NCI-H2171 (cell line): ENCODE measurements at places on chromosomes 16 and 17.

DNA sequence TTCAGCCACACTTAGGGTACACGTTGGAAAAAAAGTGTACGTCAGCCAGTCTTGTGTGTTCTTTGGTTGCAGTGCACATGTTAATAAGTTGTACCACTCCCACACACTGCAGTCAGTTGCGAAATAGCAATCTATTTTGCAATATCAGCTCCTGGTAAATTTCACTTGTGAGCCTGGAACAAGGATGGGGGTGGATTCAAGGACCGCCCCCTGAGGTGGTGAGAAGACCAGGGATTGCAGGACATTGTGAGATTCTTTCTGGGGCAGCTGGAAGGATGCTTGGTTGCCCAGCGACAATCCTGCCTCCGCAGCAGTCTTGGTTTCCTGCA lies 78.6 kb upstream of the ZFHX3 start:
- no peak for DNase-seq

DNA sequence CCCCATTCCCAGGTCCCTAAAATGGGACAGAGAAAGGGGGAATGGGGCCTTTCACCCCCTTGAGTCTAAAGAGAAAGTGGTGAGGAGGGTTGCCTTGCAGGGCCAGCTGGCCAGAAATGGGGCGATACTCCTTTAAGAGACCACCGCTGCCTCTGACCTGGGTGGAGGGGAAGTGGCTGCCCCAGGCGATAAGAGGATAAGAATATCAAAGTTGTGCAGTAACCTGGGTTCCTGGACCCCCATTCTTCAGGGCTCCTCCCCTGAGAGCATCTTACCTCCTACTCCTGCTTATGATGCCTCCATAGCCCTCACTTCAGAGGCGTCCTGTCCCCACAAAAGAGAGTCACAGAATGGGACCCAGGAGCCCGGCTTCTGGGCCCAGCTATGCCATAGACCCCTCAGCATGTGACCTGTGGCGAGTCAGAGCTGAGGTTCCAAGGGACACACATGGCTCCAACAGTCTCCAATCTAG lies 5.2 kb upstream of the TSPOAP1 start:
- no peak for DNase-seq

GRCh38 chr17:67862614-67863217 lies 37.4 kb downstream of the BPTF start:
- DNase-seq: no peak

DNA sequence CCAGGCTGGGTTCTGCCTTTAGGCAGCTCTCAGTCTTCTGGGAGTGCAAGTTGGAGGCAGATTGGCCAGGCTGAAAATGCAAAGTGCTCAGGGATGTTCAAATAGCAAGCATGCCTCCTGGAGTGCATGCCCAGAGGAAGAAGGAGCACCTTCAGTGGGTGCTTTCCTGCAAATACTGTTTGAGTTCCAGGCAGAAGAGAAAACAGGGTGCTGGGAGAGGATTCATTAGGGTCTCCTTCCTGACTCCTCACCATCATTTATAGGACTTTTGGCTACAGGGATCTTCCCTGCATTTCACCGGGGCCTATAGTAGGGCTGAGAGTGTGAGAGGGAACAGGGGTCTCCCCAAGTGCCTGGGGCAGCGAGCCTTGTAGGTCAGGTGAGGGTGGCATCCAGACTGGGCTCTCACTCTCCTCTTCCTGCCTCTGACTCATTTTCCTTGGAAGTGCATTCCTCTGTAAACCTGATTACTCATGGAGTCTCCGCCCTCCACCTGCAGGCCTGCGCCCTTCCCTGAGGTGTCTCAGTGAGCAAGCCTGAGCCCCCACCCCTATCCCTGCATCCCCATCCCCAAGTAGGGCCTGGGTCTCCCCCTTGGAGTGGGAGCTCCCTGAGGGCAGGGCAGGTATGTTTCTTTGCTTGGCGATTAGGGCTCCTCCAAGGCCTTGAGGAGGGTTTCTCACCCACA lies 17.1 kb upstream of the TNS4 start:
- no peak for DNase-seq

- no peak for DNase-seq
These were observed 6.7 kb downstream of the MT4 start for GRCh38 chr16:56571525-56571924.

DNA sequence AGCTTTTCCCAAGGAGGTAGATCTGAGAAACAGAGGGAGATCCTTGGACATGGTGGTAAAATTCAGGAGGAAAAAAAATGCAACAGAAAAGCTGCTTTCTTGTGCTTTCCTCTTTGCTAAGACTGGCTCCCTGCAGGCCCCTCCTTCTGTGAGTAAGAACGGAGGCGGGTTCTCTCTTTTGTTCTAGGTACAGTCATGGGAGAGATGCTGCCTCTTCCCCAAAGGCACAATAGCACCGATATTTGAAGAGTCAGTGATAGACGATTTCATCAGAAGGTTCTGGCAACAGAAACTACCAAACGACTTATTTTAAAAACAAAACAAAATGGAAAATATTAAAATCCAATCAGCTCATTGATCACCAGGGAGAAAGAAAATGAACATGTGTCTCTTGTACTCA lies 32.6 kb upstream of the KIFC3 start:
- DNase-seq: no peak

DNA sequence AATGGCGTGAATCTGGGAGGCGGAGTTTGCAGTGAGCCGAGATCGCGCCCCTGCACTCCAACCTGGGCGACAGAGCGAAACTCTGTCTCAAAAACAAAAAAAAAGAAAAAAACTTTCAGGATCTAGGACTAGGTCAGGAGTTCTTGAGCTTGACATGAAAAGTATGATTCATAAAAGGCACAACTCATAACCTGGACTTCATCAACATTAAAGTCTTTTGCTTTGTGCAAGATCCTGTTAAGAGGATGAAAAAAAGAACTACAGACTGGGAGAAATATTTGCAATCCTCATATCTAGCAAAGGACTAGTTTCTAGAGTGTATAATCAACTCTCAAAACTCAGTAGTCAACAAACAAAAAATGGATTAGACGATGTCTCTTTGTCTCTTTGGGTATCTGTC lies 40.0 kb downstream of the TBC1D16 start:
- no peak for DNase-seq

DNA sequence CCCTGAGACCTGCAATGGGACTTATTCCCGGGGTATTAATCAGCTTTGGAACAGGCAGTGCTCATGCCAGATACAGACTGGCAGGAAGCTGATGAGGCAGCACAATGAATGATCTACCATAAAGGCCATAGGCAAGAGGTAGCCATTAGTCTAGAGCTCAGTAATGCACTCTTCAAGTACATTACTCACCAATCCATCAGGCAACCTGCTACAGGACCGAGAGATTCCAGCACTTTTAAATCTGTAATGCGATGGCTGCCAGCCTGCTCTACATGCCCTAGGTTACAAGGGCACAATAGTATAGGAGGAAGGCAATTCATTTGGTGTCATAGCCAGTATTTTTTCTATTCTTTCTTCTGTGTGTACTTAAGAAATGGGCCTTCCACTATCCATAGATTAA lies 217.8 kb upstream of the PMFBP1 start:
- DNase-seq: no peak

DNA sequence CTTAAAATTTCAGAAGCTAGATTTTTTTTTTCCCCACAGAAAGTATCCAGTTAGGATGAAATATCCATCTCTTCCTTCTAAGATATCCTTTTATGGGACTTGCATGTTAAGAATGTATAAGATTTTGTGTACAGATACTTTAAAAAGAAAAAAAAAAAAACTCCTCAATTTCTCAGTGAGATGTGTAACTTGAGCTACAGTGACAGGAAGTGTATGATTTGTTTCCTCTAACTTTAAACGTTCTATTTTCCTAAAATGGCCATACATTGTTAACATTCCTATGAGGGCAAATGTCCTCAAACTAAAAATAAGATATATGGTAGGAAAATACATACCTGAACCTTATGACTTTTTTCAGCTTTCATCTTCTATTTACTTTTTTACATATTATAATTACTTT lies 8.9 kb downstream of the FBXO47 start:
- DNase-seq: no peak

GRCh38 chr17:13594310-13594709 lies 7.4 kb downstream of the HS3ST3A1 start:
- DNase-seq: no peak

GRCh38 chr16:85536073-85536410 lies 77.1 kb upstream of the GSE1 start:
- no peak for DNase-seq

DNA sequence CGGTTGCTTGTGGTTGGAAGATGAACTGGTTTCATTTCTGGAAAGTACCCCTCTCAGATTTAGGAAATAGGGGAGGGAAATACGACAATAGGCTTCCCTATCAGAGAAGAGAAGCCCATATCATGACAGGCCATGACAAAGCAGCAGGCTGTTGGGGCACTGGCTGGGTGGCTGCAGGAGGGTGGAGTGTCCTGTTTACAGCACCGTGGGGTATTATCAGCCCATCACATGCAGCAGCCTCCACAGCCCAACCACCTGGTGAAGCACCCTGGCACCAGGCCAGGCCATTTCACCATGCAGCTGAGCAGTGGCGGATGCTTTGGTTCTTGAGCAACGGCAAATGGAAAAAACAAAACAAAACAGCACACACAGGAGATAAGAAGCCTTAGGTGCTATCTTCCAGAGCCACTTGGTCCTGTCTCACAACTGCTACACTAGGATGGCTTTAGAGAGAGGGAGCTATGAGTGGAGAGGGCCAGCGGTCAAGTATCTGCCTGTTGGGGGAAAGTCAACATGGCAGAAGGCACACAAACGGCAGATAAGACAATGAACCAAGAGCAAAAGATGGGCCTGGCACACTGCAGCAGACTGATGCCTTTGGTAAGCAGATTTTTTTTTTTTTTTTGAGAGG lies 24.2 kb downstream of the FAM117A start:
- peak; percentile 74 for DNase-seq

DNA sequence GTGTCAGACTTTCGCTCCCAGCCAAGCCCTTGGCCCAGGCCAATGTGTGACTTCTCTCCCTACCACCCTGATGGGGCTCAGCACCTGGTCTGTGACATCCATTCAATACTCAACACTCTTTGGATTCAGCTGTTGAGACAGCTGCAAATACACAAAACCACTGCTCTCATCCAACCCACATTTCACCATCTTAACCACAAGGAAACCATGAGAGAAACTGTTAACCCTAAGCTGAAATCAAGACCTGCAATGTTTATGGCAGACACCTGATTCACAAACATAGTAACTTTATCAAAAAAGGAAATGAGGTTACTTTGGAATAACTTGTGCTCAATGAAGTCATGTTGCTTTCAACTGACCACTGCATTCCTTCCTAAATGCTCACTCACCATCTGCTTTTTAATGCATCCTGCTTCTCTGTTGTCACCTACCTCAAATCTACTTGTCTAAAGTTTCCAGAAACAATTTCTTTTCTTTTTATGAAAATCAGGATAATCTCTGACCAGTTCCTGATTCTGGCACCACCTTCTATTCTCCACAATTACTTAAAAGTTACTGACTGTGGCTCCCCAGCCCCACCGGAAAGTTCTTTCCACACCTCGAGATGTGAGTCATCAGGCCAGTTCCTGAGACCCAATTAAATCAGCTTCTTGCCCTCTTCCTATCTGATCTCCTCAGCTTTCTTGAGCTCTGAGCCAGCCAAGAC lies 88.2 kb downstream of the NOG start:
- DNase-seq: no peak

- no peak for DNase-seq
These were observed 23.9 kb downstream of the CA10 start for GRCh38 chr17:52134641-52135040.

GRCh38 chr16:11165894-11166665 lies 89.9 kb downstream of the SOCS1 start:
- no peak for DNase-seq

- DNase-seq: no peak
These were observed 7.5 kb downstream of the UBE2Z start for GRCh38 chr17:48915459-48916282.

GRCh38 chr17:11369575-11369974 lies 128.6 kb downstream of the SHISA6 start:
- no peak for DNase-seq

DNA sequence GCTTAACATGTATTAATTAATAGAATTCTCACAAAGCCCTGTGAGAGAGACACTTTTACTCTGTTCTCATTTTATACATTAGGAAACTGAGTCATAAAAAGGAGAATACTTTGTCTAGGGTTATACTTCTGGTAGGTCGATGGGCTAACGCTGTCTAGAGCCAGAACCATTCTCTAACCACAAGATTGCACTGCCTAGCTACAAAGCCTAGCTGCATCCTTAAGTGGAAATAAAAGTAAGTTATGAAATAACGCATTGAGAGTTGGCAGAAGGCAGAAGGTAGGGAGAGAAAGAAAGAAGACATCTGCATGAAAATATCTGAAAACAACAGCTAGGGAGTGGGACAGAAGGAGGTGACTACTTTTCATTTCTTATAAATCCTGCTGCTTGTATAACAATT lies 33.2 kb downstream of the IRX6 start:
- no peak for DNase-seq

DNA sequence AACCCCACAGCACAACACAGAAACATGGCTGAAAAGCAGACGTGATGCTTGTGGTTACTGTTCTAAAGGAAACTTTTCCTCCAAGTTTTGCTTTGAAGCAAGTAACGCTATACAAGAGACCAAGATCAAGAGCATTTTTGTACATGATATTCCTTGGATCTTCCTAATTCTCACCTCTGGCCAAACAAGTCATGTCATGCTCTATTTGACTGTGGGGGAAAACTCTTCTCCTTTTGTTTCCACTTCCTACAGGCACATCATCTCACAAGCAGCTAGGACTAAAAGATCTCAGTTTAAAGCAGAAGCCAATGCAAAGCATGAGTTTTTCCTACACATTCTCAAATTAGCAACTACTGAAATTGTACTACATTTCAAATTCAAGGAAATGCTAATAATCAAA lies 50.7 kb downstream of the CFDP1 start:
- DNase-seq: no peak

- DNase-seq: no peak
These were observed 92.0 kb upstream of the CHMP6 start for GRCh38 chr17:80899402-80900268.

DNA sequence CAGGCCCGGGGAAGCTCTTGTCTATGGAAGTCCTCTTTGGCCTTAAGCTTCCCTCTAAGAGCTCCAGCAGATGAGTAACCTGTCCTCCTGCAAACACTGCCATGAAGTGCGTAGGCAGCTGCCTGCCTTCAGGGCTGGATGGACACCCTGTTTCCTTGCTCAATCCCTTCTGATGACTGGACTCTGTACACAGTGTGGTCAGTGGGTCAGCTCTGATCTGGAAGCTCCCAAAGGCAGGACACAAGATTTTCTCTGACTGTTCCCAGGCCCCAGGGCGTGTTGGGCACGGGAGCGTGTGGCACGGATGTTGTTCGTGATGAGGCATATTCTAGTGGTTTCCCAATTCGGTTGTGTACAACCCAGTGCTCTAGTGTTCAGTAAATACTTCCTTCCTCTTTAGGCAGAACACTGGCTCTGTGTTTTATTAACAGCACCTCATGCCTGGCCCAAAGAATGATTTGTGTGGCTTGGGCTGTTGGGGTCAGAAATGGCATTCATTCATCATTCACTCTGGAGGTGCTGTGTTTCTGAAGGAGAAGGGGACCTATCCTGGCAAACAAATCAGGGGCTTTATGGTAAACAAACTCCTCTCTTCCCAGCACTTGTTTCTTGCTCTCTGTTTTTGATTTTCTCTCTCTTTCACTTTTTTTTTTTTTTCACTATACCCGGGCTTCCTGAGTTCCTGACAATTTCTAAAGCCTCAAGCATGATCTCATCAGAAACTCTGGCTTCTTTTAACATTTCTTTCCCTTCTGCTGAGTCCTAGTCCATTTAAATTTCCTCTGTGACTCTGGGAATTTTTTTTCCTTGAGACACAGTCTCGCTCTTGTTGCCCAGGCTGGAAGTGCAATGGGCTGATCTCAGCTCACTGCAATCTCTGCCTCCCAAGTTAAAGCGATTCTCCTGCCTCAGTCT lies 12.0 kb upstream of the RNF157 start:
- DNase-seq: no peak
